ENCODE measurements at places on chromosomes 3 and 15. TPM values are rescaled to one million over a fixed set of nuclear protein-coding genes. Genes with fewer than 3 reads are reported as not detected.

DNA sequence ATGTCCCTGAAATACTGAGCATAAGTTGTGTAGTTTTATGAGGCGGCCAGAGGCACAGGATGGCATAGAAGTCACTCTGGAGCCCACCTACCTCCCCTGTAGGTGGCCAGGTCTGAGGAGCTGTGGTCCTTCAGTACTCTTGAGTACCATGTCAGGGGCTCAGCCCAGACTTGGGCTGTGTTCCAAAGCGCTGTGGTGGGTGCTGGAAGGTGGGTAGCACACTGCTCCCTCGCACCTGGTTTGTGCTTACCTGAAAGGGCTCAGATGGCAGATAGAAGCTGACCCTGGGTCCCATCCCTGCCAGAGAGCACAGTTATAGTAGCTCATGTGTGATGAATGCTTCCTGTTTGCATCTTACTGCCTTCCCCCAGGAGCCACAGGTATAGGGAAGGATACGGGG lies 15.5 kb downstream of the NISCH start:
- no peak for DNase-seq

DNA sequence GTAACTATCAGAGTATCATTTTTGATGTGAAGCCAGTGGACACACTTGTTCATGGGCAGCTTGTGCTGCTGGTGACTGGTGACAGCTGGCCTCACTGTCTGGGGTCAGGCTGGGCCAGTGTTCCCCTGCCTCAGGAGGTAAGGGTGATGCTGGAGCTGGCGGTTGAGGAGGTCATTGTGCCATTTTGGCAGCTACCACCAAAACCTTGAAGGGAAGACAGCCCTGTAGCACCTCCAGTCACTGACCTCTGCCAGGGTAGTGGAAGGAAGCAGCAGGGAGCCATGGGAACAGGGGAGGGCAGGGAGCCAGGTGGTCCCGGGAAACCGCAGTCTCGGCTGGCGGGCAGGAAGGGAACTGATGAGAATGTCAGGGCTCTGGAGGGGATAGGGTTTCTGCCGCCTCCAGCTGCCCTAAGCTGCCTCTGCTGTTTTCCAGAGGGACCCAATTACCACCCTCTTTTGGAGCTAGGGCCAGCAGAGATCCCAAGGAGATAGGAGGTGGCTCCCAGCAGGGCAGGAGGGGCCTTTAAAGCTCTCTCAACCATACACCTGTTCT lies 24.8 kb downstream of the FOXL2NB start:
- H3K4me1 ChIP-seq = no peaks in the 10 kb centered on the region
- H3K4me3 ChIP-seq = no peak overlapping the region
- no peaks in the 10 kb centered on the region for H3K36me3 ChIP-seq
- H3K27me3 ChIP-seq = peaks cover 27% of the 10 kb centered on the region
- no peak overlapping the region for H3K27ac ChIP-seq

- H3K4me3 ChIP-seq = no peak overlapping the region
- H3K4me1 ChIP-seq = no peaks in the 10 kb centered on the region
- H3K36me3 ChIP-seq = no peaks in the 10 kb centered on the region
These were observed 242.2 kb upstream of the AZI2 start for GRCh38 chr3:28590860-28591259.

DNA sequence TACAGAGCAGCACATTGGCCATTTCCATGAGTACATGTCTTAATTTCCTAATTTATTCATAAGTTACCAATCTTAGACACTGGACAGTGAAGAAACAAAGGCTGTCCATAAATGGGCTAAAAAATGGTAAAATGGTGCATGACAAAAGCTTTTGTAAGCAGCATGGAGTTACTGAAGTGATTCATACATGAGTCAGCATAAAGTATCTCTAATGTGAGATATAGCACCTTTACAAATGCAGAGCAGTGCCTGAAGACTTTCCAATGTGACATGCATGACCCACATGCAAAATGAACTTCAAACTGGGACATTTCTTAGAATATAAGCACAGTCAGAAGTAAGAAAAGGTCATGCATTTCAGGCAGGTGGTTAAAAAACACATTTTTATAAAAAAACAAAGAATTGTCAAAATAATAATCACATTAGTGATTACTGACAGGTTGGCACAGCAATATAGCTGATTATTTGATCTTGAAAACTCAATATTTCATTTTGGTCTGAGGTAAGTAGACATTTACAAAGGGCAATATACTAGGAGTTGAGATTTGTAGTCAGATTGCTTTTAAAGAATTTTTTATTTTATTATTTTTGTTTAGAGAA lies 299.3 kb downstream of the PLCL2 start:
- DNase-seq = no peak
- no peak overlapping the region for H3K27ac ChIP-seq
- H3K27me3 ChIP-seq = no peaks in the 10 kb centered on the region
- peaks cover 28% of the 10 kb centered on the region for H3K36me3 ChIP-seq
- no peak overlapping the region for H3K4me3 ChIP-seq

Gene TMEM87A
- 102 TPM for total RNA-seq

DNA sequence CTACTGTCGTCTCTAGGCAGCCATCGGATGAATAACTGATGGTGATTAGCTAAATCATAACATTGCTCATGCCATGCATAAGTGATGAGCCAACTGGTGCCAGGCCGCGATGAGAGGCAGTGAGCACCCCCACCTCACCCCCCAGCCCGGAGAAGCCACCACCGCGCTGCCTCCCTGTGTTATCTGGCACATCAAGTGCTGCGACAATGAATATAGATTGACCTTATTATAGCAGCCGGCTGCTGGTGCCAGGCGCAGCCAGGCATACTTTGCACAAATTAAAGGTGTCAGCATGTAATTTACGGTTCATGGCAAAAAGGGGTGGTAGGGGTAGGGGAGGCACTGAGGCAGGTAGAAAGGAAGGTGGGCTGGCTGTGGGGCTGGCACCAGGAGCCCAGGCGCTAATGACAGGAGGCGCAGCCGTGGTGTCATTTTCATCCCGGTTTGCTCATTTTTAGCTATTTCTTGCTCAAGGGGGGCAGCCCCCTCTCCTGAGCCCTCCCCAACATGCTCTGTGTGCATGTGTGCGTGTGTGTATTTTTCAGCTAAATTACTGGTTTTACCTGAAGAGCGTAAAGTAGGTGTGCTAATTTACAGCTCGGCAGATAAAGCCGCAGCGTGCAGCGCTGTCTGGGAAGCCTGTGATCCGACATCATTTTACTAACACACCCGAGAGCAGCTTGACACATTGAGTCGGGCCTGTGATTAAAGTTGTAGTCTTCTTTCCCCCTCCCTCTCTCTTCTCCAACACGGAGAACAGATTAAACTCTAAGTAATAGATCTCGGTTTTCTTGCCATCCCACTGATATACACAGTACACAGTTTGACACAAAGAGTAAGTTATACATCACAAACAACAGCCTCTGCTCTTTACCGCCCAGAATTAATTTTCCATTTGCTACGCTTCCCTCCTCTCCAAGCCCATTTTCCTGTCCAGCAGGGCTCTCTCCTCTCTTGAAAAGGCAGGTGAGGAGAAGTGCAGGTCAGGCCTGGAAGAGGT lies 212.3 kb downstream of the RPLP1 start:
- H3K4me3 ChIP-seq = no peak overlapping the region
- H3K27me3 ChIP-seq = no peaks in the 10 kb centered on the region
- peaks cover 8% of the 10 kb centered on the region for H3K4me1 ChIP-seq

All from esophagus squamous epithelium (tissue), 5 donors.